ENCODE measurements at places on chromosomes 16 and 17.
A peak's percentile ranks its signal among the peaks of the same experiment; 100 is the strongest.

DNA sequence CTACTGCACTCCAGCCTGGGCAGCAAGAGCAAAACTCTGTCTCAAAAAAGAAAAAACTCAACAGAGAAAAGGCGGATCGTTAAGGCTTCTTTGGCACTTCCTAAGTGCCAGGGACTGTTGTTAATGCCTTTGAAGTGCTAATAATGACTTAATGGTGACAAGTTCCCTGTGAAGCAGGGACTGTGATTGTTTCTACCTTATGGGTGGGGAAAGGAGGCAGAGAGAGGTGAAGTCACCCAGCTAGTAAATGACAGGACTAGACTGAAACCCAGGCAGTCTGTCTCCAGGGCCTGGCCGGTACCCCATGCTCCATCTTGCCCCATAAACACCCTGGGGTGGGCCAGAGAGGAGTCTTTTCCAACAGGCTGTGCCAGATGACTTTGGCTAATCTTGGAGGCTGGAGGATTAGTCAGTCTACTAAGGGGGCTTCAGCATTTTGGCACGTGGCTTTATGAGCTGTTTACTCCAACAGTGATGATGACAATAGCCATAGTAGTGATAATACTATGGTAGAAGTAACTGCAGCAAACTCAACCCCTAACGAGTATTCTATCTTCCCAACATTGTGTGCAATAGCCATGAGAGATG is 26.9 kb downstream of the ABCC1 start:
- DNase-seq: no peak

GRCh38 chr17:4667166-4667565 is 25.7 kb upstream of the ALOX15 start:
- DNase-seq: no peak

- DNase-seq: no peak
Measured at GRCh38 chr17:9765322-9765721, 26.1 kb downstream of the DHRS7C start.

DNA sequence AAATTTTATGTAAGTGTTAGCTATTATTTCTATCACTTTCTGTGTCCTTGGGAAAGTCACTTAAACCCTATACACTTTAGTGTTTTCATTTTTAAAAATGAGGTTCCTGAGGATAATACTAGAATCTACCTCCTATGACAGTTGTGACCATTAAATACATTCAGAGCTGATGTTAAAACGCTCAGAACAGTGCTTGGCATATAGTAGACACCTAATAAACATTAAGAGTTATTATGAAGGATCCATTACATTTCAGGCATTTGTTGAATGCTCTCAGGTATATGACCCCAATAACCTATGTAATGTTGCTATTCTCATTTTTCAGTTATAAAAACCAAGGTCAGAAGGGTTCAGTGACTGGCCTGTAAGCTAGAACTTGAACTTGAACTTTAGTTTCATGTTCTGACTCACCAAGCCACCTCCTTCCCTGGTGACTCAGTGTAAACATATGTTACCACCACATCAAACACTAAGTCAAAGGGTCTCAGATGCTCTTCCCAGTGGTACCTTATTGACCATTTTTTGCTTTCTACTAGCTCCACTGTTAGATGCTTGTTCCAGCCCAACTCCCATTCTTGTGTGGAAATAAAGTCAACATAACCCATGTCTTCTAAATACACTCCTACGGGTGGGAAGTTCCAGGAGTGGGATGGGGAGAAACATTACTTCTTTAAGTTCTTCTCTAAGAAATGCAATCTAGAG is 47.6 kb downstream of the HSD17B2 start:
- DNase-seq: no peak

GRCh38 chr17:63354256-63354655 is 91.8 kb downstream of the CYB561 start:
- DNase-seq: no peak

GRCh38 chr17:78172249-78173051 is 4.1 kb downstream of the SYNGR2 start:
- DNase-seq: no peak

GRCh38 chr17:56186222-56186786 is 33.0 kb downstream of the ANKFN1 start:
- DNase-seq: no peak

- no peak for DNase-seq
Measured at GRCh38 chr16:10466861-10467260, 81.0 kb downstream of the ATF7IP2 start.

DNA sequence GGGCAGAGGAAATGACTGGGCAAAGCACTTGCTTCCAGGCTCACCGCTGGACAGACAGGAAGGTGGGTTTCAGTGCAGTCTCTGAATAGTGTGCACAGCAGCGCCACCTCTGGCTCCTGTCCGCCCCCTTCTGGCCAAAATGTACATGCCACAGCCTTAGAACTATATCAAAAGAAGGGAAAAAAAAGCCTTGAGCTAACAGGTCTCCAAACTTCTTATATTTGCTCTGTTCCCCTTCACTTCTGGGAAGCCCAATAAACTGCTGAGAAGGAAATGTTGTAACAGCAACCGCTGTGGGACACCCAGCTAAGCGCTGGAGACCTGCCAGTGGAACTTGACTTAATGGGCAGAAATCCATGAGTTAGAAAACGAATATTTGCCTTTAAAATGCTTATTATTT is 17.5 kb downstream of the COG7 start:
- peak; percentile 50 for DNase-seq

All from activated CD4-positive, alpha-beta T cell treated with anti-CD3 and anti-CD28 coated beads, Interleukin-2, amount 50 U/mL, for 4 hours (primary cell).